Peyer's patch (tissue), 4 donors: ENCODE measurements at places on chromosomes 2 and 18. TPM values are rescaled to one million over a fixed set of nuclear protein-coding genes. Genes with fewer than 3 reads are reported as not detected.

ROCK1 gene
- 40.6 TPM for total RNA-seq

GRCh38 chr2:113376913-113377445 is 60.5 kb upstream of the ZNG1B start:
- H3K36me3 ChIP-seq: no peaks in the 10 kb centered on the region
- H3K27me3 ChIP-seq: no peaks in the 10 kb centered on the region
- H3K4me3 ChIP-seq: no peak overlapping the region
- no peaks in the 10 kb centered on the region for H3K4me1 ChIP-seq
- DNase-seq: no peak
- H3K27ac ChIP-seq: no peak overlapping the region

BCL2L11 gene
- total RNA-seq: 98.1 TPM

- peaks cover 35% of the 10 kb centered on the region for H3K4me1 ChIP-seq
- H3K27me3 ChIP-seq: no peaks in the 10 kb centered on the region
- peak overlapping the region; percentile 77 for H3K27ac ChIP-seq
- H3K36me3 ChIP-seq: no peaks in the 10 kb centered on the region
Measured at GRCh38 chr2:86038291-86039081, 67.2 kb downstream of the POLR1A start.

- no peak overlapping the region for H3K4me3 ChIP-seq
- H3K36me3 ChIP-seq: no peaks in the 10 kb centered on the region
- H3K4me1 ChIP-seq: no peaks in the 10 kb centered on the region
- no peak for DNase-seq
Measured at GRCh38 chr2:100682536-100682935, 119.7 kb downstream of the PDCL3 start.

PDE11A gene
- 1.7 TPM for total RNA-seq

DNA sequence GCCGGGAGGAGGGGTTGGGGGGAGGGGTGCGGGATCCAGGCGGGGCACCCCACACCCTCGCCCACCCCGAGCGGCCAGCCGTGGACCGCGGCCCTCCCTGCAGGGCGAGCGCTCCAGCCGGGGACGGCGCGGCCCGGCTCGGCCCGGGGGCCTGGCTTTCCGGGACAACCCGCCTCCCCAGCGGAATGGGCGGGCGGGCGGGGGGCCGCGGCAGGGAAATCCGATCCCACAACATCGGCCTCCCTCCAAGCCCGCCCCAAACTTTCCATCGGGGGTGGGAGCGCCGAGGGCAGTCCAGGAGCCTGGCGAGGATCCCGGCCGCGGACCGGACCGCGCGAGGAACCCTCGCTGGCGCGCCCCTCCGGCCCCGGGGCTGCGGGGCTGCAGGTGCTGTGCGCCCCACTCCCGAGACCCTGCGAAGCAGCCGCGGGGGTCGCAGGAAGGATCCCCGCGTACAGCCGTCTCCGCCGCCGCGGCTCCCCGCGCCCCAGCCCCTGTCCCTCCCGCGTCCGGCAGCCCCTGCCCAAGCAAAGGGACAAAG is 529 bp downstream of the SEMA4C start:
- no peaks in the 10 kb centered on the region for H3K27me3 ChIP-seq
- peaks cover 21% of the 10 kb centered on the region for H3K36me3 ChIP-seq
- peaks cover 13% of the 10 kb centered on the region for H3K4me1 ChIP-seq
- peak overlapping the region; percentile 63 for H3K4me3 ChIP-seq

- H3K4me1 ChIP-seq: no peaks in the 10 kb centered on the region
- no peak overlapping the region for H3K27ac ChIP-seq
- H3K27me3 ChIP-seq: no peaks in the 10 kb centered on the region
- no peak overlapping the region for H3K4me3 ChIP-seq
Measured at GRCh38 chr18:13393338-13393737, 174.8 kb downstream of the LDLRAD4 start.

DNA sequence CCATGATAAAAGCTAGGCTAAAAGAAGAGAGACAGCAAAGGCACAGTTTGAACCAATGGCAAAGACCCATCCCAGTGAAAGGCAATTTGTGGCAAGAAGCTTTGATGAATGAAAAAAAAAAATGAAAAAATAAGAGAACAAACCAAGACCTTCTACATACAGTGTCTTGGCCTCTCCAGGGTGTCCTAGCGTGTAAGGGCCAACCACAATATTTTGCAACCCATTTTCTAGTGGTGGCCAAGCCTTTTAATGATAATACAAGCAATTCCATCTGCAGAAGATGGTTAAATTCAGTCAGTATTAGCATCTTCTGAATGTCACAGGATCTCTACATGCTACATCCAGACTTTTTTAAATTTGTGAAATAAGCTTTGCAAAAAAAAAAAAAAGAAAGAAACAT is 270.4 kb downstream of the LRATD1 start:
- DNase-seq: no peak
- H3K27ac ChIP-seq: no peak overlapping the region
- no peaks in the 10 kb centered on the region for H3K27me3 ChIP-seq
- no peak overlapping the region for H3K4me3 ChIP-seq

CPLX4 gene
- total RNA-seq: not detected

- no peak overlapping the region for H3K27ac ChIP-seq
- no peaks in the 10 kb centered on the region for H3K4me1 ChIP-seq
- H3K27me3 ChIP-seq: no peaks in the 10 kb centered on the region
- no peak overlapping the region for H3K4me3 ChIP-seq
Measured at GRCh38 chr18:58456625-58457024, 172.3 kb downstream of the ALPK2 start.

VWC2L gene
- not detected for total RNA-seq

- no peak overlapping the region for H3K4me3 ChIP-seq
- H3K27ac ChIP-seq: no peak overlapping the region
- H3K4me1 ChIP-seq: no peaks in the 10 kb centered on the region
- H3K27me3 ChIP-seq: peaks cover 53% of the 10 kb centered on the region
Measured at GRCh38 chr2:44928483-44929158, 12.9 kb upstream of the SIX3 start.

CYP1B1 gene
- 16.5 TPM for total RNA-seq

DNA sequence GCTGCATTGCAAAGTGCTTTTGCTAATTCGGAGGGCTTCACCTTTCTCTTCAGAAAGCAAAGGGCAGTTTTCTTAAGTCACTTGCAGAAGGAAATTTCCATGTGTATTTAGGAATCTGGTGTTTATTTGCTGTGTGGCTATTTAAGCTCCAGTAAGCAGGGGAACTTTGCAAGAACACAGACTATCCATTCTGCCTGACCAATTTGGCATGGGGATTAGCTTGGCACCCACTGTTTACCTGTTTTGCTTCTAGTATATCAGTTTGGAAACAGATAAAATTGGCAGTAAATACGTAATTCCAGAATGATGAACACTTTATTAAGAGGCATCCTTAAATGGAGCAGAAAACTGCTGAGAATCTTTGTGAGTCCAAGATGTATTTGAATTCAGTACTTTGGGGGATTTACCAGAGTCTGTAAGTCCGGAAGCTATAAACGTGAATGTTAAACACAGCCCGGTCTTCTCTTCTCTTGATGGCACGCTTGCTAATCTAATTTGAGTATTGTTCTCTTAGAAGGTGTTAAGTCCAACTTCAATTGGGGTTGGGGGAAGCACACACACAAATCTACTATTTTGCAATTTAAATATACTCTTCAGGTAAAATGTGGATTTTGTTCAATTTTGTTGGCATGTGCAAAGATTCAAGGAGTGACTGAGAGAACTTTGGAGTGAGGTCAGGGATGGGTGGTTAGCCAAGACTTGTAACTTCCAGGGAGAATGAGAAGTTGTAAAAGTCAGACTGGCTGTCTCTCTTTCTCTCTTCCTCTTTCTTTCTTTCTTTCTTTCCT is 650 bp downstream of the ACKR3 start:
- H3K27ac ChIP-seq: peak overlapping the region; percentile 88
- no peak for DNase-seq
- peaks cover 4% of the 10 kb centered on the region for H3K4me1 ChIP-seq

- DNase-seq: peak; percentile 87
- H3K36me3 ChIP-seq: no peaks in the 10 kb centered on the region
- H3K27ac ChIP-seq: peak within 1 kb of the TSS; percentile 15
- H3K27me3 ChIP-seq: peaks cover 28% of the 10 kb centered on the region
- H3K4me3 ChIP-seq: peak within 1 kb of the TSS; percentile 30
- no peaks in the 10 kb centered on the region for H3K4me1 ChIP-seq
Measured at GRCh38 chr2:73293534-73294171, at the start of gene EGR4. Gene EGR4, minus strand, starts transcription at chr2:73293548. Its CDS starts 231 bp downstream, at chr2:73293317.

DNA sequence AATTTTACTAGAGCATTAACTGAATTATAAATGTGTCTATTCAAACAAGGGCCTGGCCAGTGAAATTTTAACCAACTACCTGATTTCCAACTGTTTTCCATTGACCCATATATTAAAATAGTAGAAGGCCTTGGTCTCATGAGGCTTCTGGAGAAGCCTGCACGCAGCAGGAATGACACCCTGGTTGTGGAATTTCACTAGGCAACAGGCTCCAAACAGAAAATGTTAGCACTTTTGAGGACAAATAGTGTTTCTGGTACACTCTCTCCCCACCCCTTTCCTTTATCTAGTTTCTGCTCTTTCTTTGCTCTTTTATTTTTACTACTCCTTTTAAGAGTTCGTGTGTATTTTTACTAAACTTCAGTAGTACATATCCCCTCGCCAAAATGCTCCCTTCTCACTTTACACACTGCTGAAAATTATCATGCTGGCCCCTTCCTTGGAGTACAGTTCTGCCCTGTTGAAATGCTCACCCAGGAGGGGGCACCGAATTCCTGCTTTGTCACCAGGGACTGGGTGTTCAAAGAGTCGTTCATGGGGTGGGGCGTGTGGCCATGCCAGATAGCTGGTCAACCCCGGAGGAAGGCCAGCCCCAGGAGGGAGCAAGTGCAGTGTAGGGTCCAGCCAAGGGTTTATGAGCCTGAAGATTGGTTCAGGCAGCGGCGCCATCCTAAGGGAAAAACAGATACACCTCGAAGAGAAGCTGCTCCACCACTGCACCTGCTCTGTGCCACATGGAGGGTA is 22.1 kb upstream of the COL6A3 start:
- H3K36me3 ChIP-seq: no peaks in the 10 kb centered on the region
- H3K27ac ChIP-seq: peak overlapping the region; percentile 68
- DNase-seq: no peak
- H3K4me3 ChIP-seq: no peak overlapping the region
- H3K4me1 ChIP-seq: no peaks in the 10 kb centered on the region
- H3K27me3 ChIP-seq: no peaks in the 10 kb centered on the region

OTX1 gene
- not detected for total RNA-seq

DNA sequence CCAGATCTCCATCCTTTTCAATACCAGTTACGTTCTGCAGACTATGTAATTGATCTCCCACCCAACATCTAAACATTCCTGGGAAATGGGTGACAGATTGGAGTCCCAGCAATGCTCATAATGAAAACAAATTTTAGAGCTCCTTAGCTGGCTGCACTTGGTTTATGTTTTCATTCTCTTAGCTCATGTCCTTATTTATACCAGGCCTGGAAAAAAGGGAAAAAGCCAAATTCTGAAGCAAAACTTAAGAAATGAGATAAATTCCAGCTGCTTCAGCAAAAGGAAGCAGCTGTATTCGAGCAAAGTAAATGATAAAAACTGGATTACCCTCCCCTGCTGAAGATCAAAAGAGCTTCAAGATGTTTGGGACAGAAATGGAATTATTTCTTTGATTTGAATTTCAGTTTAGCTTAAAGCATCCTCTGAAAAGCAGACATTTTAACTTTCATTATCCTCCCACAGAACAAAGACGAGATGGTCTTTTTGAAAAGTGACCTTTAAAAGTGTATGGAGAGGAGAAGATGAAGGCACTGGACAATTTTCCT is 196.5 kb upstream of the THUMPD2 start:
- no peak for DNase-seq
- H3K4me3 ChIP-seq: no peak overlapping the region
- no peaks in the 10 kb centered on the region for H3K27me3 ChIP-seq
- H3K4me1 ChIP-seq: no peaks in the 10 kb centered on the region
- H3K36me3 ChIP-seq: no peaks in the 10 kb centered on the region
- no peak overlapping the region for H3K27ac ChIP-seq

GRCh38 chr2:204576362-204576979 is 31.2 kb downstream of the PARD3B start:
- no peaks in the 10 kb centered on the region for H3K36me3 ChIP-seq
- no peak overlapping the region for H3K4me3 ChIP-seq
- no peaks in the 10 kb centered on the region for H3K27me3 ChIP-seq
- no peak for DNase-seq
- H3K4me1 ChIP-seq: no peaks in the 10 kb centered on the region

IL18RAP gene
- total RNA-seq: 4.8 TPM

DNA sequence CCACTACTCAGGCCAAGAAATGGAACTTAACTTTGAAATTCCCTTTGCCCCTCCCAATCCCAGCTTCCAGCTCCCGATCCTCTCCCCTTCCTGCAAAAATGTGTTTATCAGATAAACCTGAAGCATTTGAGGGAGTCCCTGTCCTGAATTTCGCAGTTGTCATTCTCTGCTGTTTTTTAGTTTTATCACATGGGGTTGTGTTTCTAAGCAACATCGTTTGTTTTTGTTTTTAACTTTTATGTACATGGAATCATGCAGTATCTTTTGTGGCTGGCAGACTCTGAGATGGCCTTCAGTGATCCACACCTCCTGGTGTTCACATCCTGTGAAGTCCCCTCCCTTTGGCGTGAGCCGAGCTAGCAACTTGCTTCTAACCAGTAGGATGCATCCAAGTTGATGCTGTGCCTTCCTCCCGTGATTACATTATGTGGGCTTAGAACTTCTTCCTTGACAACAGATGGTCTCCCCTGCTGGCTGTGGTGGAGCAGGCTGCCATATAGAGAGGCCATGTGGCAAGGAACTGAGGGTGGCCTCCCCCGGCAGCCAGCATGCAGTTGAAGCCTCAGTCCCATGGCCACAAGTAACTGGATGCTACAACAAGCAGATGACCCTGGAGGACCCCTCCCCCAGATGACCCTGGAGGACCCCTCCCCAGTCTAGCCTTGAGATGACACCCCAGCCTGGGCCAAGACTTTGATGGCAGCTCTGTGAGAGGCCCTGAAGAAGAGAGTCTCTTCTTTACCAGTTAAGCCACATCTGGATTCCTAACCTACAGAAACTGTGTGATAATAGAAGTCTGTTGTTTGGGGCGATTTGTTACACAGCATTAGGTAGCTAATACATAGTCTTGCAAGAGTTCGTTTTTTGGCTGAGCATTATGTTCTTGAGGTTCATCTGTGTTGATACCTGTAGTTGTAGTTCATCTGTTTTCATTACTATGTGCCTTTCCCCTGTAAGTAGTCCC is 27.7 kb downstream of the SH3BP4 start:
- H3K4me3 ChIP-seq: no peak overlapping the region
- peak overlapping the region; percentile 60 for H3K27ac ChIP-seq
- DNase-seq: no peak
- H3K4me1 ChIP-seq: no peaks in the 10 kb centered on the region

DTNA gene
- total RNA-seq: 6.7 TPM

- H3K4me3 ChIP-seq: no peak overlapping the region
- H3K27me3 ChIP-seq: no peaks in the 10 kb centered on the region
- H3K4me1 ChIP-seq: no peaks in the 10 kb centered on the region
Measured at GRCh38 chr2:19979932-19980331, 10.0 kb downstream of the WDR35 start.

CHAC2 gene
- 2.9 TPM for total RNA-seq

ATP6V1B1 gene
- total RNA-seq: not detected

- H3K36me3 ChIP-seq: no peaks in the 10 kb centered on the region
- H3K27ac ChIP-seq: no peak overlapping the region
- H3K4me3 ChIP-seq: no peak overlapping the region
Measured at GRCh38 chr2:224449212-224450147, 47.6 kb upstream of the FAM124B start.

UGT1A8 gene
- 11.9 TPM for total RNA-seq
